Tongue (tissue), 3 donors: ENCODE measurements at places on chromosomes 7 and 10. TPM values are rescaled to one million over a fixed set of nuclear protein-coding genes. Genes with fewer than 3 reads are reported as not detected.

ELFN1 gene
- total RNA-seq: 4.3 TPM

TWIST1 gene
- total RNA-seq: 16.4 TPM

ZC3HAV1L gene
- 40.6 TPM for total RNA-seq

GHRHR gene
- not detected for total RNA-seq

SKIDA1 gene
- 3.0 TPM for total RNA-seq

CDK14 gene
- total RNA-seq: 29.3 TPM

STRIP2 gene
- 16.8 TPM for total RNA-seq

ZNF853 gene
- total RNA-seq: 26.1 TPM

NDUFB2 gene
- total RNA-seq: 368 TPM

HOXA9 gene
- not detected for total RNA-seq

NAPEPLD gene
- total RNA-seq: 22.4 TPM

LOXL4 gene
- total RNA-seq: 10.5 TPM

HTR7 gene
- total RNA-seq: 0.41 TPM

MYL10 gene
- 20.9 TPM for total RNA-seq

ASB4 gene
- total RNA-seq: 26.9 TPM

COBL gene
- 87.7 TPM for total RNA-seq

AGK gene
- 40.0 TPM for total RNA-seq

ANKRD22 gene
- 4.1 TPM for total RNA-seq

CRYGN gene
- total RNA-seq: not detected

ATP5F1C gene
- 330 TPM for total RNA-seq

GLRX3 gene
- 50.3 TPM for total RNA-seq

ZNF273 gene
- 7.4 TPM for total RNA-seq

GRID2IP gene
- 0.31 TPM for total RNA-seq
